Muscle of arm (tissue), 14 donors: ENCODE measurements at places on chromosomes 2 and 18.

- DNase-seq = no peak
Observed at GRCh38 chr2:34229998-34230397, 630.9 kb upstream of the FAM98A start.

DNA sequence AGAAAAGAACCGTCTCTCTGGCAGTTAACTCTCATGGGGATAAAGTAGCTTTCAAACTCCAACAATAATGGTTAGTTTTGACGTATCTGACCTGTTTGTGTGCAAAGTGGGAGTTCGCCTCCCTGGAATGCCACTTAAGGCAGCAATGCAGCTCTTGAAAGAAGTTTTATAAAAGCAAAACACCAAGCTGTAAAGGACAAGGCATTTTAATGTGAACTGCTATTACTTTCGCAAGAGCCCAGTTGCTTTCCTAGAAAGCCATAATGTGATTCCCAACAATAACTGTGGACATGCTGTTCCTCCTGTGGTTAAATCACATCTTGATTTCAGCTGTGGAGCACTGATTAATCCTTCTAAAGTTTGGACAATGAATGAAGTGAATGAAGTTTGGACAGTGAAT lies 303.7 kb downstream of the PTPRM start:
- no peak for DNase-seq

- no peak for DNase-seq
Observed at GRCh38 chr2:130251873-130252620, 53.8 kb upstream of the TUBA3E start.

DNA sequence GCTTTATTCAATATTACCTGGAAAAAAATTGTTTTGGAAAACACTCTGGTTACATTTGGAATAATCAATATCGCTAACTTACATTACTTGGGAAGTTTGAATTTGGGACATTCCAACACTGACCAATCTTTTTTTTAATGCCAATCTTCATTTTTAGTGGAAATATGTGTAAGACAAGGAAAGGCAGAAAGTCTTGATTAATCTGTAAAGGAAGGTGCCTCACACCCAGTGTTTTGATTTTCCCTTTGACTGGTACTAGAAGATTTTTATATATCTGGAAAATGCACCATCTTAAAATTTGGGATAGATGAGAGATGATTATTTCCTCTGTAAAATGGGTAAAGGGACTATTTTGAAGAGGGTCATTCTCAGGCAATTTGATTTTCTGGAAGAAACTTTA lies 879.2 kb upstream of the ZEB2 start:
- no peak for DNase-seq

DNA sequence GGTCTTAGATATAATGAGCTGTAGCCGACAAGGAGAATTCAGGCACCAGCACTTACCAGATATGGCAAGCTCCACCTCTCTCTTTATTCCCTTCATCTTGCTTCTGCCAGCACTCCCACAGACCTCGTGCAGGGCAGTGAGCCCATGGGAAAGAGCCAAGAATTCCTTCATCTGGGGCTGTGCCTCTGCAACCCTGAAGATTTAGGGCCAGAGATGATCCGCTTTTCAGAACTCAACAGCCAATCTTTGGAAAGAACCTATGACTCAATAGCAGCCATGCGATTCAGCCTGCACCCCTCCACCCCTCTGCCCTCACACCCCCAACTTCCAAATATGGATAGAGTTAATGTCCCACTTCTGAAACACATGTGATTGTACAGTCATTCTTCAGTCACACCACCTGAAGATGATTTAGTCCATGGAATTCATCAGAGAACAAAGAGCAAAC lies 533.7 kb upstream of the TNP1 start:
- DNase-seq = no peak

DNA sequence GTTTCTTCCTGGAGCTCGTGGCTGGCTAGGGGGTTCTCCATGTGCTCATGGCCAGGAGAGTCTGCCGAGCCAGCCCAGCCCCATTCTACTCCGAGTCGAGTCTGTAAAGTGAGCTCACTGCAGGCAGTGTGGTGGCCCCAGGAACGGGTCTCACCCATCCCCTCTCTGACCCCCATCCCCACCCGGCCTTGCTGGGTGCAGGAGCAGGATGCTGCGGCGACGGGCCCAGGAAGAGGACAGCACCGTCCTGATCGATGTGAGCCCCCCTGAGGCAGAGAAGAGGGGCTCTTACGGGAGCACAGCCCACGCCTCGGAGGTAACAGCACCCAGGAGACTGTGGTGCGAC lies 1.4 kb downstream of the ANO7 start:
- no peak for DNase-seq

DNA sequence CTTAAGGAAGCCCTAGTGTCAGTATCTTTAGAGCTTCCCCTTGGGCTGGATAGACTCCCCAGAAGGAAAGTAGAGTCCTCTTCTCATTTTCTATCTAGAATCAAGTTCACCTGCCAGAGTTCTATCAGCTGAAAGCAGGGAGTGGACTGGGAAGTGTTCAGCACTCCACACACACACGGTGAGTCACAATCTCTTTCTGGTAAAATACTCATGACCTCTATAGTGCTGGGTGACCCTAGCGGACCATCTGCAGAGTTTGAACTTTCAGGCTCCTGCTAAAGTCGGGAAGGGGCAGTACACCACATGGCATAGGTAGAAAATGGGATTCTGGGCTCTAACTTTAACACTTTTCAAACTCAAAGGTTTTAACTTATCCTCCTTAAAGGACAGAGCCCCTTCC lies 43.3 kb downstream of the SAP130 start:
- no peak for DNase-seq

- DNase-seq = peak; percentile 12
Observed at GRCh38 chr18:13501891-13502290, 224.5 kb downstream of the FAM210A start.

GRCh38 chr18:57947117-57947516 lies 96.9 kb upstream of the NEDD4L start:
- no peak for DNase-seq

DNA sequence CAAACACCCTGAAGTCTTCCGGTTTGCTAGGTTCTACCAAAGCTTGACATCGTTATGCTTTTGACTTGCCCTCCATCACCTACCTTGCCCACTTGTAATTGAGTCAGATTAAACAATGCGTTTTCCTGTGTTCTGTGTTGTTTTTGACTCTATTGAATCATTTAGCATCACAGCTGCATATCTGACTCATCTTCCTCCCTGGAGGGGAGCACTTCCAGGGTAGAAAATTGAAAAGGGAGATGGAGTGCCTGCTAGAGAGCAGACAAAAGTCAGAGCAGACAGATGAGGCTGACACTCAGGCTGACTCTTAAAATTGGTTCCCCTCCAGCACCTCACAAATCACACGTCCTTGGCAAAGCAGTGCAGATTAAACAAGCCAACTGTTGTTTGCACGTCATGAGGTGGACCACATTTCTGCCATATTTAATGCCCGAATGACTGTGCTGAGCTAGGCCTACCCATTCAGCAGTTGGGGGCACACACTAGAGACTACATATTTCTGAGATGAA lies 2.2 kb downstream of the MPP4 start:
- DNase-seq = no peak

DNA sequence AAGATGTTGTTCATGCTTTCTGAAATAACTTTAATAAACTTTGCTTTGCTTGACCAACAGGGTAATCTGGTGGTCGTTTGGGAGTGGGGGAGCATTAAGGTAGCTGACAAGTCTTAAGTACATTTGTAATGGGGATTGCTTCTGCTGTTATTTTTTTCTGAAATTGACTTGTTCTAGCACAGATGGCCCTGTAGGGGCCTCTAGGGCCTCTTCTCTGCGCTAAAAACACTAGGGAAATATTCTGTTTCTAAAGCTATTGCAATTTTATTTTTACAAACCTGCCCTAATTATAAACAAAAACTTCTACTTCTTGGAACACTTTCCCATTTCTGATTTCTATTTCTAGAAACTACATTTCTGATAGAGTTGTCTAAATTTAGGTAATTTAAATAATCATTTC lies 191.3 kb upstream of the KCNJ3 start:
- DNase-seq = no peak

DNA sequence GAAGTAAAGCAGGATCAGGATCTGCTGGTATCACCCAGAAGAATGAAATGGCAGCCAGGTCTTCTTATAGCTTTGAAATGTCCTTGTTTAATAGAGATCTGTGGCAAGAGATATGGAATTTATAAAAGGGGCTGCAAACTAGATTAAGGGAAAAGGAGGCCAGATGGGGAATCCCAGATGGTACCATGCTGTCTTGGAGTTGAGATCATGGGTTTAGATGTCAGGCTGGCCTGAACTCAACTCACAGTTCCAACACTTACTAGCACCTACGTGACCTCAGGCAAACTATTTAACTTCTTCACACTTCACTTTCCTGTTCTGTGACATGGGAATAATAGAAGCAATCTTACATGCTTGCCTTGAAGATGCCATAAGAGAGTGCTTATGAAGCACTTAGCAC lies 188.2 kb downstream of the ALK start:
- DNase-seq = no peak

- DNase-seq = no peak
Observed at GRCh38 chr2:31268344-31268743, 34.4 kb downstream of the EHD3 start.

- DNase-seq = no peak
Observed at GRCh38 chr2:241534293-241534692, 24.3 kb upstream of the BOK start.

DNA sequence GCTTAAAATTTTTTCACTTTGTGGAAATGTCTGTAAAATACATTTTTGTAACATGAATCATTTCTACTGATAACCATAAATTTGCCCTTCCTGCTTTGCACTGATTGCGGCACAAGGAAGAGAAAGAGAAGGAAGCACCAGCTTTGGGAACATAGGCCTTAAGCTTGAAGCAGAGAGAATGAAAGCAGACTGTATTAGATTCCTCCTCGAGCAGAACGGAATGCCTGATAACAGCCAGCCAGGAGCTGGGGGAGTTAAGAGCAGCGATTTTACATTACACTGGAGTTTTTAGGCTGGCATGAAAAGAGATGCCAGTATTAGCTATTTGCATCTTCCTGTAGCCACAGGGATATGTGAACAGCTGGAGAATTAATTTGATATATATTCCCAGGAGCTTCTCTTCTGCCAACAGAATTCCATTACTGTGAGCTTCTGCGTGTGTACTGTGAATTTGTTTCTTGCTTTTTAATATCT lies 33.5 kb downstream of the CRIM1 start:
- peak; percentile 61 for DNase-seq

DNA sequence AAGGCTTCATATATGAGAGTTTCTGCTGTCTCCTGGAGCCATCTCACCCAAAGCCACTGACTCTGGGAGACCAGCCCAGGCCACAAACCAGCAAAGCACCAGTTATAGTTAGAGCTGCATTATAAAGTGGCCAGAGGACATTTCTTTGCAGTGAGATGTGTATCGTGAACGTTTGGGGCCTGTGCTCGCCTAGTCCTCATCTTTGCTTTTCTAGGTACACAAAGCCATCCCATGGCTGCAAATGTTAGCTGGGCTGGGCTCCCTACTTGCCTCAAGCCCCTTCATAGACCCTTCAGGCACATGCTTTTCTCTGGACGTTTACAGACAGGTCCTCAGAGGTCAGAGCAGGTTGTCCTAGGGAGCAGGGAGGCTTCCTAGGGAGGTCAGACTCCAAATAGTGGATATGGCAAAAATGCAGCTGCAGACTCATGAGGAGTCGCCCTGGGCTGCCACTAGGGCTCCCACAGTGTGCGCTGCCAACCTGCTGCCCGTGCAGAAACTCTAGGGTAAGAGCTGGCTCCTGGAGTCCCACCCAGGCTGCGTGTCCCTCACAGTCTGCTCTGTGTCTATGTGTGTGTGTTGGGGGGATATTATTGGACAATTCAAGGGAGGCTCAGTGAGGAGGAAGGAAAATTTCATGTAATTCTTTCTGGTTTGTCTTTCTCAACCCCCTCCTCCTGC lies 141.0 kb downstream of the RPIA start:
- no peak for DNase-seq

DNA sequence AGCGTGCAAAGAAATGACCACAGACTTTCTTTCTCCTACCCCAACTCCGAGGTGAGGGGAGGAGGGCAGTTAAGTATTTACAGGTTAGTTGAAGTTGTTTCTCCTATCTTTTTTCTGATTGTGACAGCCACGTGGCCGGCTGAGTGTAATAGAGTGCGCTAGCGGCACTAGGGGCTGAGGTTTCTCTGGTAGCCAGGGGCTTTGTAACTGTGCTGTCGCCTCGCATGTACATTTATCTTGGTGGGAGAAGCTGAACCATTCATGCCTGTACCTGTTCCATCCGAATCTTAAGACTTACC lies 214.1 kb upstream of the STON1 start:
- DNase-seq = no peak

DNA sequence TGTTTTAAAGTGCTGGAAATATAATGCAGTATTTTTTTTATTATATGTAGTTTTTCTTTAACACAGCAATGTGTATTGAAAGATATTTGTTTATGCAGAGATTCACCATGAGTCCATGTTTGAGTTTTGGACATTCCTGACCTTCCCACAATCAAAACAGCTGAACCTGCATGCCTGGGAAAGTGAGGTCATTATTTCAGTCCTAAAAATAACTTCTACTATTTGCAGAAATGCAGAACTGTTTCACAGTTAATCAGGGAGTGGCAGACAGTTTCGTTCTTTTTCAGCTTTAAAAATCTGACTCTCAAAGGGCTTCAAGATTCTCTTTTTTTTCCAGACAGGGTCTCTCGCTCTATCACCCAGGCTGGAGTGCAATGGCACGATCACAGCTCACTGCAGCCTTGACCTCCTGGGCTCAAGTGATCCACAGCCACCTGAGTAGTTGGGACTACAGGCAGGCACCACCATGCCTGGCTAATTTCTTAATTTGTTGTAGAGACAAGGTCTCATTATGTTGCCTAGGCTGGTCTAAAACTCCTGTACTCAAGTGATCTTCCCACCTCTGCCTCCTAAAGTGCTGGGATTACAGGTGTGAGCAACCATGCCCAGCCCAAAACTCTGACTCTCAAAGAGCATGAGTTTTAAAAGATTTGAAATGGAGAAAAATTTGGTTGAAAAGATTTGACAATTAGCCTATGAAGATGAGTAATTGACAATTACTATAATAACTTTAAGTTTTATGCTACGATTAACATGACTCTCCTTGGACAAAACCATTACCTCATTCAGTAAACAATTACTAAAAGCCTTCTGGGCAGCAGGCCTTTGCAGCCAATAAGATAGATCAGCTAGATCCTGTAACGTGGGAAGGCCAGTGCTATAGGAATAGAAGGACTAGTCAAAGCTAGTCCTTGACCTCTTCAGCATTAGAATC lies 5.0 kb upstream of the MYL12B start:
- DNase-seq = no peak

DNA sequence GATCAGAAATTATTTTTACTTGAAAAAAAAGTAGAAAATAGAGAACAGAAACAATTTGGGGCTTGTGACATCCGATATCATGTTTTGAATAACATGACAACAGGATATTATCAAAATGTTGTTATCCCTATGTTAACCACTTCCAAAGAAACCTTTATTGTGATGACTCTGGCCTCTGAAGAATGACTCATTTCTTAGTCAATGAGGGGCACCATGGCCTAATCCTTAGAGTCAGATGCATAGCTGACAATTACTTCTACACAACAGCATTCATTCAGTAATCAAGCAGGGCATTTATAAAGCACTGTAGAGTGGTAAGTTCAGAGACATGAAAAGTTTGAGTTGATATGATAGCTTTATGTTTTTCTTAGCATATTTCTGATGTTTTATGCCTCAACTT lies 703.0 kb downstream of the RNF144A start:
- DNase-seq = no peak
